ENCODE measurements at places on chromosomes 4 and X.

DNA sequence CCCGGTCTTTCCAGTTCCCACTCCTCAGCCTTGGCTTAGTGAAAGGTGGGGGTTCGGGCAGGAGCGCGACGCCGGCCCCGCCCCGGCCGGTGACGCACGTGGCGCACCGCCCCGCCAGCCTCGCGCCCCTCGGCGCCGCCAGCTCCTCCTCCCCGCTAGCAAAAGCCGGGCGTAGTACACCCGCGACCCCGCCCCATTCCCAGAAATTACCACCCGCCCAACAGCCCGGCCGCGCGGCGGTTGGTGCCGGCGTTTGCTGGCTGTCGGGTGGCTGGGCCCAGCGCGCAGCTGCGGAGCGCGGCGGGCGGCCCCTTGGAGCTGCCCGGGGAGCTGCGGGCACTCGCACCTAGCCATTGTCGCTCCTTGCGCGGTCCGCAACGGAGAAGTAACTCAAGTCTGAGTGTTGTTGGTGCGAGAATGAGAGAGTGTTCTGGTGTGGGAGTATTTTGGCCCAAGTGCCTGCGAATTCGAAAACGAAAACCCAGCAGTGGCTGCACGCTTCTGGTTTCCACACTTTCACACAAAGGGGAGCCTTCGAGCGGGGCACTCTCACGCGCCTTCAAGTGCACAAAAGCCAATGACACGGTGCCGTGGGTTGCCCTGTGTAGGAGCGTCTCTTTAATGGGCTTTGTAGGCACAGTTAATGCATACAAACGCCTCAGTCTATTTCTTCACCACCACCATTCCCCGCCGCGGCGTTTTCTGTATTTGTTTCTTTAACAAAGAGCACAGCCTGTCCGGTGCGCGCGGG, 1.0 kb upstream of the ELF2 start:
- peak; percentile 82 for DNase-seq

DNA sequence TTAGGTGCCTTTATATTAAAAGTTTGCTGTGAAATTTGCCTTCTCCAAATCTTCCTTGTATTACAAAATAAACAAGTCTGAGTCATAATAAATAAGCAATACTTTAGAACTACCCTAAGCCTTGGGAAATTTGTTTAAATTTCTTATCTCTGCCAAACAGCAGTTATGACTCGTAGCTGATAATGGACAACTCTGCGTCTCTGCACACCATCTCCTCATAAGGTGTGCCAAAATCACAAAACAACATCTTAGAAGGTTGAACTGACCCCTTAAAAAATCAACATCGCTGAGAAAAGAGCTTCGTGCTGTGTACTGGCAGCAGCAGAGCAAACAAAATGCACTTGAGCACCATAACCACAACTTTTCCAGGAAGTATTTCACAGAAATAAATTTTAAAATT, 22.0 kb downstream of the OR13H1 start:
- no peak for DNase-seq

DNA sequence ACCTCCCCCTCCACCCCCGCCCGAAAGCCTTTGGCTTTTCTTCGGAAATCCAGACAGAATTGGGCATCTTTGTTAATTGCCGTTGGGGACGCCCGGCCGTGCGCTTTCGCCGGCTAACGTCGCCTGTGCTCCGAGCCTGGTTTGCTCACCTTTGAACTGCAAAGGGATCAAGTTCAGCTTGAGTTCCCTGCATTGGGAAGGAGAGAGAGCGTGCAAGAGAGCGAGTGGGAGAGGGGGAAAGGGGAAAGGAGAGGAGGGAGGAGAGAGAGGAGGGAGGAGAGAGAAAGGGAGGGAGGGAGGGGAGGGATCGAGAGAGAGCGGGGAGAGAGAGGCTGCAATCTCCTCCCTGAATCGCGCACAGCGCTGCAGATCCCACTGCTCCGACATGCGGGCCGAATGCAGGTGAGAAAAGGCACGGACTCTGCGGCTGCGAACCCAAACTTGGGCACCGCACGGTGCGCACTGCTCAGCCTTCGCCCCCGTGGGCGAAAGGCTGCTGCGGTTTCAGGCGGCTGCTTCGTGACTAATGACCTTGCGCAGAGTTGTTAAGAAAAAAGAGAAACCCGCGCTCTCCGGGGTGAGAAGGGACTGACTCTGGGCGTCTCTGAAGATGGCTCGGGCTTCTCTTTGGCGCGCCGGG, at the start of gene PCDH7:
TSS of gene PCDH7 (plus strand) at position 349 of the 640 bp plus-strand sequence. CDS start 1,054 bp downstream, outside the sequence.
- DNase-seq = peak; percentile 37

DNA sequence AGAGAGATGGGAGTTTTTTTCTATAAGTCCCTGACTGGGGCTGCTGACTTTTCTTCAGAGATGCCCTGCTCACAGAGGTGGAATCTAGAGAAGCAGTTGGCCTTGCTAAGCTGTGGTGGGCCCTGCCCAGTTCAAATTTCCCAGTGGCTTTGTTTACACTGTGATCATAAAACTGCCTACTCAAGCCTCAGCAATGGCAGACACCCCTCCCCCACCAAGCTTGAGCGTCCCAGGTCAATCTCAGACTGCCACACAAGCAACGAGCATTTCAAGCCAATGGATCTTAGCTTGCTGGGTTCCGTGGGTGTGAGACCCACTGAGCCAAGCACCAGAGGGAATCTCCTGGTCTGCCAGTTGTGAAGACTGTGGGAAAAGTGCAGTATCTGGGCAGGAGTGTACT, 199.8 kb upstream of the WDFY3 start:
- DNase-seq = no peak

DNA sequence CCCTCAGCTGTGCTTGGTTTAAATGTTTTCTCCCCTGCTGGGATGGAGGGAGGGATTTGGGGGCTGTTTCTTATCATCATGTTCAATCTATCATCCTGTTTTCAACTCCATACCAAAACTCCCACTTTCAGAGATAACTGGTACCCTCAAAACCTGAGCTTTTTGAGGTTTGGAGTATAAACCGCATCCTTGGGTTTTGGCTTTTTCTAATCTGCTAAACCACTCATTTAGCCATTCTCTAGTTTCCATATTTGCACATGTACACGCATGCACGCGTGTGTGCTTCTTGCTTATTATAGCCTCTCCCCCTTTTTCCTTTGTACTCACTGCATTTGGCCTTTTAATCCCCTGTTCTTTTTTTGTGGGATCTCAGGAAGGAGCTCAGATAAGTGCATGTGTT, 116.7 kb upstream of the TEX13D start:
- no peak for DNase-seq

- no peak for DNase-seq
These were observed 122.2 kb upstream of the PRKG2 start for GRCh38 chr4:81337211-81337610.

DNA sequence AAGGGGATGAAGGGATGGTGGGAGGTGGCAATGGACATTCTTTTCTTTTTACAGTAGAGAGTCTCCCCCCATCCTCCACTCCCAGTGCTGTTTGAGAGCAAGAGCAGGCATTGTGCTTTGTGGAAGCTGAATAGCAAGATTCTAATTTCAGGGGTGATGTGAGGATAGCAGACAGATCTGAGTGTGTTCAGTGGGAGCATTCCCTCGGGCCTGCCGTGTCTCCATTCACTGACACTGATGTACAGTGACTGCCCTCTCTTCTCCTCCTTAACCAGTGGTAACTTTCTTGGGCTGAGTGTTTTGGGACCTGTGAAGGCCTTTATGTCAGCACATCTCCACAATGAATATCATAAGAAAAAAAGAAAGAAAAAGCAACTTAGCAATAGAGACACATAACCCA, 396.6 kb upstream of the RPS6KA3 start:
- DNase-seq = no peak

- no peak for DNase-seq
These were observed 191.9 kb upstream of the STK26 start for GRCh38 chrX:131831185-131831520.

DNA sequence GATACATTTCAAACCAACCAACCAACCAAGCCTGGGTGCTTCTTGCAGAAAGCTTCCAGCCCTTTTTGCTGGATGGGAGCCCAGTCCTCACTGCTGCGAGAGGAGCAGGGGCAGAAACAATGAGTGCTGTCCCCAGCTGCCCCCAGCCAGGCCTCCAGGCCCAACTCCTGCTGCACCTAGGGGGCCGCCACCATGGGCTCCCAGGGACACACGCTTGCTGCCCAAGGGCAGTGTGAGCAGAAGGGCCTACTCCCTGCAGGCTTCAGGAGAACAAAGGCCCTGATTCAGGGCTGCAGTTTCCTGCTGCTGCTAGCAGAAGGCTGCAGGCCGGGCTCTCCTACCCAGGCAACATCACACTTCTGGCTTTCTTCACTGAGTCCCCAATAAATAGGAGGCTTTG, 37.7 kb upstream of the ENPP6 start:
- no peak for DNase-seq

GRCh38 chr4:181157647-181158046, 1085.6 kb upstream of the TENM3 start:
- DNase-seq = no peak

DNA sequence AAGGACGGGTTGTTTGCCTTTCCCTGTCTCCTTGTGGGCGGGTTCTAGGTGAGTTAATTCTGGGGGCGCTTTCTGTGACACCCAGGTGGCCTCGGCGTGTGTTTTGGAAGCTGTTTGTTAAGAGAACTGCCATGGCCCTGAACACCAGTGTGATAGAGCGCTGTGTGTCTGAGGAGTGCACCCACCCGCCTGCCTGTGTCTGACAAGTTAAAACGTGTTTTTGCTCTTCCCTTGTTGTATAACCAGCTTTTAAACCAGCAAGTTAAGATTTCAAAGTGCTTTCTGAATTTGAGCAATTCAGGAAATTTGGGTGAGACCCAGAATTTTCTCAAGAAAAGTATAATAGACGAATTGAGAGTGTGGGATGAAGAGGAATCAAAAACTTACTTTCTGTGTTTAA, 55.2 kb upstream of the HGFAC start:
- DNase-seq = no peak

DNA sequence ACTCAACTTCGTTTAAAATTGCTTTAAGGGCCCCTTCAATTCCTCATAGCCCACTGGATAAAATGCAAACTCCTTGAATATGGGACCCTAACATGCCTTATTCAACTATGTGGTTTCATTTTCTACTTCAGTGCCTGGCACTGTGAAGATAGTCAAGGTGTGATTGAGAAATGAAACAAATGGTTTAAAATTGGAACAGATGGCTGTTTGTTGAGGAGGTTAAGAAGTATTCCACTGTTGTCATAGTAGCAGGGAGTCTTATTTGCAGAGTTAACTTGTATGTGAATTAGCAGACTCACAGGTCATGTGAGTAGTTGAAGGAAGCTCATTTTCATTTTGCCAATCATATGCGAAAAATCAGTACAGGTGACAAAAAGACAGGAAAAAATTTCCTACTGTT, 593.3 kb downstream of the KCTD8 start:
- DNase-seq = peak; percentile 54

GRCh38 chr4:98113012-98113411, 30.3 kb downstream of the STPG2 start:
- peak; percentile 80 for DNase-seq

GRCh38 chr4:185794637-185795036, 17.4 kb downstream of the SORBS2 start:
- no peak for DNase-seq

GRCh38 chr4:138259824-138260223, 17.7 kb upstream of the SLC7A11 start:
- no peak for DNase-seq

- DNase-seq = peak; percentile 57
These were observed 106.2 kb downstream of the SYTL5 start for GRCh38 chrX:38112566-38112965.

- DNase-seq = no peak
These were observed 20.5 kb downstream of the HADH start for GRCh38 chr4:108010167-108010566.

DNA sequence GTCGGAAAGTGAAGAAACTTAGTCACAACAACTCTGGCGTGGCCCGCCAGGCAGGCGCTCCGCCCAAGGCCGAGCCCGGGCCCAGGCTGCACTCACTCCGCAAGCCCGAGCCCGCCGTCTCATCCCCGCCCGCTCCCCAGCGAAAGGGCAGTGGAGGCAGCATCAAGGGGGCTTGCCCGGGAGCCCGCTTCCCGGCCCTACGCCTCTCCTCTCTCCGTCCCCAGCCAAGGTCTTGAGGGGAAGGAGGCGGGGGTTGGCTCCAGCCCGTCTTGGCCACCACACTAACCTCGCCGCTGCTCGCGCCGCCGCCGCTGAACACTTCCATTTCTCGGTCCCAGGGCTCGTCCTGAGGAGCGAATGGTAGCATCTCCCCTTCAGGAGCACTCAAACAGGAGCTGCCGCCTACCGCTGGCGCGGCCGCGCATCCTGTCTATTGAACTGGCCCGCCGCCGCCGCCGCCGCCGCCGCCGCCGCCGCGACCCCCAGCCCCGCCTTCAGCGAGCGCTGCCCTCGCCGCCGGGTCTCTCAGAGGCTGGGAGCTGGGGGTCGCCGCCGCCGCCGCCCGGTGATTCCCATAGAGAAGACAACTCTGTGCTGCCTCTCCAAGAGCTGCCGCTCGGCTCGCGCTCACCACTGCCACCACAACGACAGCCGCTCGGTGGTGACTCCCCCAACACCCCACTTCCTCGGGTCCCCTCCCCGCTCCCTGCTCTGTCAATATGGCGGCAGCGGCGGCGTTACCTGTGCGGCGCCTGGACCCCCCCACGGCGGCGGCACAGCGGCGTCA, at the start of gene RPS6KA6:
TSS of gene RPS6KA6 (minus strand) at position 667 of the 787 bp plus-strand sequence. CDS start at position 367, 300 bp downstream.
- peak; percentile 69 for DNase-seq

- peak; percentile 46 for DNase-seq
These were observed 1049.2 kb upstream of the INTU start for GRCh38 chr4:126583509-126583908.

GRCh38 chr4:38675146-38676121, 11.4 kb downstream of the KLF3 start:
- DNase-seq = peak; percentile 76

GRCh38 chrX:120001787-120002186, 58.2 kb upstream of the NKAP start:
- no peak for DNase-seq

DNA sequence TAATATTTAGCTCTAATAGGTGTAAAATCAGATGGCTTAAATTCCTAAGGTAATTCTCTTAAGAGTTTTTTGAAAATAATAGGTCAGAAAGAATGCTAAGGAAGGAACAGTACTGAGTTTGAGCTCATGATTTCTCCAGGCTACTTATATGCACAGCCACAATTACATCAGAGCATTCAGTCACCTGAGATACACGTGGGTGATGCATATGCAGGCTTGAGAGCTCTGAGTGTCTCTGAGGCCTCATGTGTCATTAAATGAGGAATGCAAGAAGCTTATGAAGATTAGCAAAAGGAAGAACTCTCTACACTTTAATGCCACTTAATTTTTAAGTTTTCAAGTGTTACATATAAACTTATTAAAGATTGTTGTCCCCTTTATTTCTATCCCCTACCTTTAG, 124.0 kb upstream of the STIM2 start:
- DNase-seq = peak; percentile 22

- no peak for DNase-seq
These were observed 66.6 kb upstream of the HS3ST1 start for GRCh38 chr4:11495291-11495690.

All from NCI-H524 (cell line).